GM13977 (cell line): ENCODE measurements at places on chromosomes 3 and 15.

GRCh38 chr3:12351145-12351544 lies 62.3 kb downstream of the PPARG start:
- no peak for DNase-seq

DNA sequence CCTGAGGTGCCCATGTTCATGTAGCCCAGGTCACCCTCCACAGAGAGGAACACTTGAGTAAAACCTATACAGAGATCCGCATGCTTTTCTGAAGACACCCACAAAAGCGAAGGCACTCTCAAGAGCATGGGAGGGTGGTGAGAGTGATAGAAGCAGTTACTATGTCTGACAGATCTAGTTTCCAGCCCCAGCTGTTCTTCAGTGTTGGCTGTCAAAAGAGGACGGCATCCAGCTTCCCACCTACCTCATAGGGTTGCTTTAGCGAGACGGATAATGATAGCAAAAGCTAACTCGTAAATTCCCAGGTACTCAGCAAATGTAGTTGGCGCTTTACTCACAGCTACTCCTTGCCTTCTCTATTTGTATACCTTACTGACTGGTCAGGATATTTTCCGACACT lies 3.0 kb upstream of the MEX3B start:
- no peak for DNase-seq

DNA sequence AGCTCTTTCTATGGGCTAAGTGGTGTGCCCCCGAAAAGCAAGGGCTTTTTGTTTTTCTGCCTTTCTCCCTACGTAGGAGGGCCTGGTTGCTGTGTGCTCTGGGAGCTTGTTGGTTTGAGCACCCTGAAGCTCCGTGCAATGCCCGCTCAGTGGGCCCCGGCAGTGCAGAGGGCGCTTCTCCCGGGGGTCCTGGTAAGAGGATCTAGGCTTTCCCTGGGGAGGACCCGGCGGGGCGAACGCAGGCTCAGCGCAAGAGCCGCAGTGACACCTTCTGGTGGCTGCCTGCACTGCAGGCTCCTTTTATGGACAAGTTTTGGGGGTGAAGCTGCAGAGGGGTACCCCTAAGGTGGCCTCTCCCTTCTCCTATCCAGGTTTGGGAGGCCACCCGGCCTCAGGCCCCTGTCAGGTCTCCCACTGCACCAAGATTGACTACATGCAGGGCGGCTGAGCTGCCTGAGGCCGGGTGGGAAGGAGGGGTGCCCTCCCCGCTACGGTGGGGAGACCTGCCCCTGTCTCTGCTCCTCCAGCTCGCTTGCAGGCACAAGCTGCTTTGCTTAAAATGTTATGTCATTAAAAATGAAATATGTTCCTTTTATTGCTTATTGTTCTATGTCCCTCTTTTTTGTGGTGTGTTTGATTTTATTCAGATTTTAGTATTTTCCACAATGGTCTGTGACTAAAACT lies 387.9 kb downstream of the GABRG3 start:
- DNase-seq, result no peak

DNA sequence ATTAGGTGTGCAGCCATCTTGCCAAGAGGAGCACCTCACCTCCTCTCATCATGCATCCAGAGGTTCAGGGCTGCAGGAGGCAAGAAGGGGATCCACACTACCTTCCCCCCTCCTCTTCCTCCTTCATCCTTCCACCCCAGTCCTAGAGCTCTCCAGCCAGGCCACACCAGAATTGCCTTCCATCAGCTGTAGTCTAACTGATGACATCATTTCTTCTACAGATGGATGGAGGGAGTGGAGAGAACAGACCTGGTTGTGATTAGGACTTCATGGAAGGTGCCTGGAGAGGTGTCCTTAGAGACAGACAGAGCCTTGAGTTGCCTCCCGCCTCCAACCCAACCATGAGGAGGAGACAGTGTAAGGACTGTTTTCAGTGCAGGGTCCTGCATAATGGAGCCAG lies 14.9 kb downstream of the SEMA5B start:
- no peak for DNase-seq

DNA sequence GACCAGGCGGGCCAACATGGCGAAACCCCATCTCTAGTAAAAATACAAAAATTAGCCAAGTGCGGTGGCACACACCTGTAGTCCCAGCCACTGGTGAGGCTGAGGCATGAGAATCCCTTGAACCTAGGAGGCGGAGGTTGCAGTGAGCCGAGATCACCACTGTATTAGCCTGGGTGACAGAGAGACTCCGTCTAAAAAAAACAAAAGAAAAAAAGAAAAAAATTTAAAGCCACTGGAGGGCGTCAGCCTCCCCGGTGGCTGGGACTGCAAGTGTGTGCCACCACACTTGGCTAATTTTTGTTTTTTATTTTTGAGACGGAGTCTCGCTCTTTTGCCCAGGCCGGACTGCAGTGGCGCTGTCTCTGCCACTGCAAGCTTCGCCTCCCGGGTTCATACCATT lies 7.9 kb downstream of the RTF1 start:
- DNase-seq, result no peak

DNA sequence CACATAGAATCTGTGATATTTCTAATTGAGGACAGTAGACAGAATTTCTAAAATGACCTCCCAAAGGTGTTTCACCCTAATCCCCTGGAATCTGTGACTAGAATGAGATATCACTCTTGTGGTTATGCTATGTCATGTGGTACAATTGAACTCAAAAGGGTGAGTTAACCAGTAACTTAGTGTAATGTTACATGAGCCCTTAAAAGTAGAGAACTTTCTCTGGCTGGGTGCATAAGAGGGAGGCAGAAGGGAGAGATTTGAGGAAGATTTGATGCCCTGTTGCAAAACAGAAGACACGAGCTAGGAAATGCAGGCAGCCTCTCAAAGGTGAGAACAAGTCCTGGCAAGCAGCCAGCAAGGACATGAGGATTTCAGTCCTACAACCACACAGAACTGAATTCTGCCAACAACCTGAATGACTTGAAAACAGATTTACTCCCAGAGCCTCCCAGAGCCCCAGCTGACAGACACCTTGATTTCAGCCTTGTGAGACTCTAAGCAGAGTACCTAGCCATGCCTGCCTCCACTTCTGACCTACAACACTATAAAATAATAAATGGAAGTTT lies 160.3 kb downstream of the MTHFS start:
- no peak for DNase-seq

DNA sequence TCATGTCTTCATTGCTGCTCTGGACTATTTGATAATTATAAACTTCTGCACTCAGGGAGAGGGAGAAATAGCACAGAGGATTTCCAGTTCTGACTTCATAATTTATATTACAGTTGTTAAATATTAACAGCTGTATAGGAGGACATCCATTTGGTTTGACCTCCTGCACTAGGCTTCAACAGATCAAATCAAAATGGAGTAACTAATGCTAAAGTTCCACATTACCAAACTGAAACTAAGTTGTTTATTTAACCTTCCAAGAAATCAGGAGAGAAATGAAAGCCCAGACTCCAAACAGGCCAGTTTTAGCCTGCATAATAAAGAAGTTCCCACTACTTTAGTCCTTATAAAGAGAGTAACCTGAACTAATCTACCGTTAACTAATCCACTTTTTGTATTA lies 4.6 kb downstream of the PLSCR2 start:
- no peak for DNase-seq

- DNase-seq, result no peak
Measured at GRCh38 chr15:33678602-33679001, 289.7 kb upstream of the CHRM5 start.

- DNase-seq, result no peak
Measured at GRCh38 chr3:56633602-56634535, 49.2 kb downstream of the TASOR start.

GRCh38 chr3:63845215-63845614 lies 18.4 kb downstream of the THOC7 start:
- no peak for DNase-seq

GRCh38 chr15:58264053-58264971 lies 126.1 kb downstream of the AQP9 start:
- no peak for DNase-seq

- DNase-seq, result no peak
Measured at GRCh38 chr3:142035308-142035922, 113.9 kb downstream of the TFDP2 start.

- no peak for DNase-seq
Measured at GRCh38 chr15:82146990-82147461, 101.2 kb upstream of the MEX3B start.

DNA sequence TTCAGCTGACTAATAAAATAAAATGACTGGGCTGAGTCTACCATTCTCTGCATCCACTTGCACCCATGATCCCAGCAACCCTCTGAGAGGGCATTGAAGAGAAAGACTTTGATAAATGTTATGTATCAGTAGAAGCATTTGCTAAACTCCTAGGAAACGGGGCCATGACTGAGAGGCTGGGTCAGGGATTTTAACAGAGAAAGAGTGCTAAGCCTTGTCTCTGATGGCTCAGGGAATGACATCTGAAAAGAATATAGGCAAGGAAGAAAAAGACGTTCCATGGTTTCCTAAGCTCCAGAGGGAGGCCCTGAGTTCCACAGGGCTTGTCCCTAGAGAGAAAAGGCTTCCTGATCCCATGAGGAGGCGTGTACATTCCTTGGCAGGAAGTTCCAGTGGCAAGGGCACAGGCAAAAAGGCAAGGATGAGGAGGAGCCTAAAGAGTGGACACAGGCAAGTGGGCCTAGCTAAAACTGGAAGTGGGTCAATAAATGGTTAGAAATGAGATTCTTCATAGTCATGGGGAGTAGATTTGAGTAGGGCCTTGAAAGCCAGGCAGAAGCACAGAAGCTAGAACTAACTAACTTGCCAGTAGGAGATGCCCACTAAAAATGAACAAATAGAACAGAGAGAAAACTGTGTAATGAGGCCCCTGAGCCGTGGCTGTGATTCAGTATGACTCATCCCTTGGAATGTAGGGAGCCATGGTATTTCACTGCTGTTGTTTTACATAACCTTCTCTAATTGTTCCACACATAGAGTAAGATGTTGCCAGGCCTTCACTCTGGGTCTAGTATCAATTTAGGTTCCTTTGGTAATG lies 44.9 kb upstream of the MANF start:
- DNase-seq, result no peak

- no peak for DNase-seq
Measured at GRCh38 chr3:44529927-44530326, 25.1 kb upstream of the ZKSCAN7 start.

DNA sequence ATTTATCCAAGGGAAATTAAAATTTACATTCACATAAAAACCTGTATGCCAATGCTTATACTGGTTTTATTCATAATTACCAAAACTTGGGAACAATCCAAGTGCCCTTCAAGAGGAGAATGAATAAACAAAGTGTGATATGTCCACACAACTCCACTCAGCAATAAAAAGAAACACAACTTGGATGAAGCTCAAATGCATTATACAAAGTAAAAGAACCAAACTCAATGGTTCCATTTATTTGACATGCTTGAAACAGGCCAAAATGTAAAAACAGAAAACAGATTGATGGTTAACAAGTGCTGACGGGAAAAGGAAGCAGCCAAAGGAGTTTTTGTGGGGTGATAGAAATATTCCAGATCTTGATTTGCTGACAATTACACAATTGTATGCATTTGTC lies 23.5 kb downstream of the OCA2 start:
- DNase-seq, result no peak

GRCh38 chr3:134901461-134901860 lies 106.4 kb downstream of the EPHB1 start:
- DNase-seq, result no peak

GRCh38 chr3:19347671-19348070 lies 199.4 kb downstream of the KCNH8 start:
- DNase-seq, result no peak

DNA sequence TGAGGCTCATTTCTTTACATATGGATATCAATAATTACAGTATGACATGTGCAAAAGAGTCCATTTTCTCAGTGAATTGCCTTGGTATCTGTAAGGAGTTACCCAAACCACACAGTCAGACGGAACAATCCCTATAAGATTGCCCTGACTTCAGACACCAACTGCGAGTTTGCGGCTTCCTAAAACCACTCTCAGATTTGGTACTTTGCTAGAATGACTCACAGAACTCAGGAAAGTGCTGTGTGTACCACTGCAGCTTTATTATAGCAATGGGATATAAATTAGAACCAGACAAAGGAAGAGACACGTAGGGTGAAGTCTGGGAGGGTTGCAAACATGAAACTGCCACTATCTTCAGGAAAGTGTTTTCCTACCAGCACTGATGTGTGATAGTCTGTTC lies 45.8 kb upstream of the ATP13A3 start:
- DNase-seq, result no peak

DNA sequence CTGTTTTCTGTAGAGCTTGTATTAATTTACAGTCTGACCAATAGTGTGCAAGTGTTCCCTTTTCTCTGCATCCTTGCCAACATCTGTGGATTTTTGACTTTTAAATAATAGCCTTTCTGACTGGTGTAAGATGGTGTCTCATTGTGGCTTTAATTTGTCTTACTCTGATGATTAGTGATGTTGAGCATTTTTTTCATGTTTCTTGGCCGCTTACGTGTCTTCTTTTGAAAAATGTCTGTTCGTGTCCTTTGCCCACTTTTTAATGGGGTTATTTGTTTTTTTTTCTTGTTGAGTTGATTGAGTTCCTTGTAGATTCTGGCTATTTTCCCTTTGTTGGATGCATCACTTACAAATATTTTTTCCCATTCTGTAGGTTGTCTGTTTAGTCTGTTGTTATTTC lies 7.6 kb upstream of the ACOX2 start:
- no peak for DNase-seq

DNA sequence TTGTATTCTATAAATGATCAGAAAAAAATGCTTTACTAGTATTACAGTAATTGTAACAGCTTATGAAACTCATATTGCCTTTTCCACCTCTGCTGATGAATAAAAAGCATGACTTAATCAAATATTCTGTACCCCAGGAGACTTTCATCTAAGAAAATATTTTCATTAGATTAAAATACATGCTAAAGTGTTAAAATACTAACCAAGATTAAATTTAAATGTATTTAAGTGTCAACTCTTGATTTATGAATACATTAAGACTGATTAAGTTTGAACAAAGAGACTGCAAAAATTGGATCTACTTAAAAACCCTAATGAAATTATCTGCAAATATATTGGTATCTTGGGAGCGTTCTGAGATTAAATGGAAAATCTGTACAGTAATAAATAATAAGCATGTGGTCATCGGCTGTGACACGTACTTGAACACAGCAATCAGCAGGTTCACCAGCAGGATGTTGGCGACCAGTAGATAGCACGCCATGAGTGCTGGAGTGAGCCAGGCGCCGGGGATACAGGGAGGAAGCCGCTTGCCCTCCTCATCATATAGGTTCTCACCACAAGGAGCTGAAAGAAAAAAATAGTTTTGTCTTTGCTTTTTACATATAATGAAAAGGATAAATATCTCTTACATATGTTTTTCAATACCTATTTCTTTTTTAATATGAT lies 36.6 kb upstream of the MTMR10 start:
- DNase-seq, result no peak

DNA sequence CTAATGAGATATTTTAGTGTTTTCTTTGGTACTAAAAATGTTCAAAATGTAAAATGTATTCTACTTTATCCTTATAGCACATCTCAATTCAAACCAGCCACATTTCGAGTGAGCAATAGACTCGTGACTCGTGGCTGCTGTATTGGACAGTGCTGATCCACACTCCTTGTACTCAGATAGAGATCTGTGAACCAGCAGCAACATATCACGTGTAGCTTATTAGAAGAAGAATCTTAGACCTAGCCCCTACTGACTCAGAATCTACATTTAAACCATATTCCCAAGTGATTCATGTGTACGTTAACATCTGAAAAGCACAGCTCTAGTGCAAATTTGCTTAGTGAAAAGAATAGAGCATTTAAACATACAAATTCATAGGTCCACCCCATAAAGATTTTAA lies 130.9 kb downstream of the IL1RAP start:
- no peak for DNase-seq

GRCh38 chr3:72960812-72961518 lies 35.6 kb upstream of the PPP4R2 start:
- DNase-seq, result no peak
